Forelimb muscle (tissue), 1 donor: ENCODE measurements at places on chromosomes 1 and 21.

DNA sequence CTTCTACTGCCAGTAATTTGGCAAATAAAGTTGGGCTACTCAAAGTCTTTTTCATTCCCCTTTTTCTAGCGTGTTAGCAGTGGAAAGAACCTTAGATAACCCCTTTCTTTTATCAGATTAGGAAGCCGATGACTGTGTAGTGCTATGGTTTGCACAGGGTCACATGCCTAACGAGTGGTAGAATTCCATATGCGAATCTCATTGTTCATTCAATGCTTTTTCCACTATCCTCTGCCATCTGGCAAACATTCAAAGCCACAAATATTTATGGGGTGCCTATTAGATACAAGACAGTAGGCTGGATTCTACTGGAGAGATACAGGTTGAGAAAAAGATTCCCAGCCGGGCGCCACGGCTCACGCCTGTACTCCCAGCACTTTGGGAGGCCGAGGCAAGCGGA is 14.9 kb upstream of the IER5 start:
- no peak for DNase-seq

- DNase-seq, result no peak
These were observed 59.8 kb upstream of the ATP1B1 start for GRCh38 chr1:169046671-169047070.

DNA sequence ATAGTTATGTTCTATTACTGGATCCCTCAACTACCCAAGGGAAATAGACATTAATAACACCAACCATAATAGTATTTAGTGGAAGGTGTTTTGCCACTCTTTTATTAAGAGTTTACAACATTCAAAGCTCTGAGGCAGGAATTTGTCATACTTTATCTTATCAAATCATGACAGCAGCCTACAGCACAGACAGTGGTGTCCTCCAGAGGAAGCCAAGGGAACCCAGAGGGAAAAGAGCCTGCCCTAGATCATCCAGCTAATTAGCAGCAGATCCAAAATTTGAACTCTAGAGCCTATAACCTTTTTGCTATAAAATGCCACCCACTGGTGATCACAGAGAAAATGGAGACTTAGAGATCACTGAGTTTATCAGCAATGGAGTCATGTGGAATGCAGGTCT is 18.2 kb downstream of the VAV3 start:
- DNase-seq, result no peak

DNA sequence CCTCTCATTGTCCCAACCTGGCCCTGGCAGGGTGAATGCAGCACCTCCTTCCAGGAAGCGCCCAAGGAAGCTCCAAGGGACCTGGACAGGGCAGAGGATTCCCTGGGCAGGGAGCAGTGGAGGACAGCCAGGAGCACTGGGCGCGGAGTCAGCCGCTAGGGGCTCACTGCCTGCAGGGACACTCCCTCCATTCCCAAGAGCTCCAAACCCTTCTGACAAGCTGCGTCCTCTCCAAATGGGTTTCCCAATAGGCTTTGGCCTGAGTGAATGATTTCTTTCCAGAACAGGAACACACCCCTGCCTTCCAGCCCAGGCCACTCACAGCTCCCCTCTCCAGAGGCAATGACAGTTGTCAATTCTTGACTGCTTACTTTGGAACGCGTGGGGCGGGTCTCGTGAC is 128.5 kb upstream of the EDN2 start:
- DNase-seq, result no peak

GRCh38 chr21:28339403-28339802 is 653.3 kb downstream of the LTN1 start:
- no peak for DNase-seq

- DNase-seq, result no peak
These were observed 111.6 kb upstream of the PDE4B start for GRCh38 chr1:65681096-65681495.

DNA sequence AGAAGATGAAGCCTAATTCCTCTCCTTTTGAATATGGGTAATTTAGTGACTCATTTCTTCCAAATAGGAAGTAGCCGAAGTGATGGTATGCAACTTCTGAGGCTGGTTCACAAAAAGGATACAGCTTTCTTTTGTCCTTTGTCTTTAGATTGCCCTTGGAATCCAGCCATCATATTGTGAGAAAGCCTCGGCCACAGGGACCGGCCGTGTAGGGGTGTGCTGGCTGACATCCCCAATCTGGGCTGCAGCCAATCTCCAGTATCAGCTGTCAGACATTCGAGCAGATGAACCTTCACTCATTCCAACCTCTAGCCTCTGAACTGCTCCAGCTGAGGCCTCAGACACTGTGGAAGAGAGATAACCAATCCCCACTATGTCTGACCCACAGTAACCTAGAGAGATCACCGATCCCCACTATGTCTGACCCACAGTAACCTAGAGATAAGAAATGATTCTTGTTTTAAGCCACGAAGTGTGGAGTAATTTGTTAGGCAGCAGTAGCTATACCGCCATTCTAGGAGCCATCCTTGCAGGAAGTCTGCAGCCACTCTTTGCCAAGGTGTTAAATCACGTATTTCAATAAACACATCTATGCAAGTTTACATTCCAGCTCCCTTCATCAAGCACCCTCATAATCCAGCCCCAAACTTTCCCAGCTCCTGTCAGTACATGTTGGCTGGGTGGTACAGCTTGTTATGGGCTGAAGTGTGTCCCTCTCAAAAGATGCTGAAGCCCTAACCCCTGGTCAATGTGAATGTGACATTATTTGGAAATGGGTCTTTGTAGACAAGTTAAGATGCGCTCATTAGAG is 2.9 kb upstream of the DIP2A start:
- no peak for DNase-seq

- no peak for DNase-seq
These were observed 31.0 kb downstream of the AZIN2 start for GRCh38 chr1:33111965-33112364.

GRCh38 chr1:29761159-29761928 is 525.0 kb downstream of the PTPRU start:
- no peak for DNase-seq

DNA sequence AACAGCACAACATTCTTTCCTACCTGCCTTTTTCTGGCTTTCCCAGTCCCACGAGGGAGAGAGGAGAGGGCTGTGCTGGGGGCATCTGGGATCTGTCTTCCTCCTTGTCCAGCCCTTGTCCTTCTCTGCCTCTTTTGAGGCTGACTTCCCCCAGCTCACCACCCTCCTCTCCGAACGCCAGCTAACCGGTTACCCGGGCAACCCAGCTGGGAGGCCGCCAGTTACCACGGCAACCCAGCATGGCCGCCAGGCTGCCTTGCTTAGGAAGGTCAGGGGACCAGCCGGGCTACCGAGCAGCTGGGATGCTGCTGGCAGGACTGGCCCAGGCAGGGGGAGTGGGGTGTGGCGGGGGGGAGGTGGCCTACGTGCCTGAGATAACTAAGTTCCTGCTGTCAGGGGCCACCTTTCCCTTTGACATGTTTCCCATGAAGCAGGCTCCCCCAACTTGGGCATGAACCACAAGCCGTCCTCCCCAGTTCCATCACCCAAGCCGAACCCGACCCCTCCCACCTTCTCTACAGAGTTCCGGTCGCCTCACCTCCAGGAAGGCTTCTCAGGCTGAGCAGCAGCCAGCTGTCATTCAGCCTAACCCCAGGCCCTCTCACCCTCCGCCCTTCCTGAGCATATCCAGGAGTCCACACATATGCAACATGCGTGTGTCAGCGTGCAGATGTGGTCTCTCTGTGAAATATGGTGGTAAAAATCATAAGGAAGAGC is 8.7 kb downstream of the PLEKHA6 start:
- no peak for DNase-seq

DNA sequence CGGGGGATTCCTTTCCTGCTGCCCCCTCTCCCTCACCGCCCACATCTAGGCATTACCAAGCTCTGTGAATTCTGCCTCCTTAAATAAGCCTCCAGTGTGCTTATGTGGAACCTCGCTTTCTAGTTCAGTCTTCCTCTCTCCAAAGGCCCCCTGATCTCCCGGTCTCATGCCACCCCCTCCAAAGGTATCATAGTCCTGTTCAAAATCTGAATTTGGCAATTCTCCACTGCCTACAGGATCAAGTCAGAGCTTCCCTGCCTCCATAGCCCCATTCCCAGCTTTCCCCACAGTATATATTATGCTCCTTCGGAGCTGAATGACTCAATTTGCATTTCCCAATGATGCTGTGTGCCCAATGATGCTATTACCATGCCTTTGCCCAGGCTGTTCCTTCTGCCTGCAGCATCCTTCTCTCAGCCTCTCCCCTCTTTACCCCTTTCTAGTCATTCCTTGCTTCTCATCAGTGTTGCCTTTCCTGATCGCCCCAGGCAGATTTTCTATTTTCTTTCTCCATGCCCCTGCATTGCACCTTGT is 1.7 kb downstream of the AZIN2 start:
- DNase-seq, result no peak

DNA sequence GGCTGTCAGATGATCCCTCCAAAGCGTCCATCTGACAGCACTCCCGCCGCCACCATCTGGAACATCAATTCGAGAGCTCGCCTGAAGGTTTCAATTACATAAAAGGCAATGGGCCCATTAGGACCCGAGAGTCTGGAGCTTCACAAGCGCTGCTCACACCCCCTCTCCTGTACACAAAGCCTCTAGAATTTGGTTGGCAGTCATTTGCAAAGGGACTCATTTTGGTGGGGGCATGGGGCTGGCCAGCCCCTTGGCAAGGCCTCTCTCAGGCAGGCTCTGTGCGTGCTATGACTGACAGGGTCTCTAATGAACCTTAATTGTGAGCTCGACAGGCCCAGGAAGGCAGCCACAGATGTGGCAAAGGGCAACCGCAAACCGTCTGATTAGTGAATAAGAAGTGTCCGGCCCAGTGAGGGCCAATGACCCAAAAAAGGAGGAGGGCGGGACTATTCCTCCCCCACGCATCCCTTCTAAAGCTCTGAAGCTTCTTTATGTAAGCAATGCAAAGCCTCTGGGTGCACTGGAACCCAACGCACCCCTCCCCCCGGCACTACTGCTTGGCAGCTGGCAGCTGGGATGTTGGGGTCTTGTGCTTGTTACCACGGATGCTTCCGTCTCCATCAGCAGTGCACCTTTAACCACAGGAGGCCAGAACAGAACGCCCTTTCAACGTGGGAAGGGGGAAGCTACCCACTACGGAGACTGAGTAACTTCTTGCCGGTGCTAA is 79.4 kb downstream of the CAPZB start:
- no peak for DNase-seq

DNA sequence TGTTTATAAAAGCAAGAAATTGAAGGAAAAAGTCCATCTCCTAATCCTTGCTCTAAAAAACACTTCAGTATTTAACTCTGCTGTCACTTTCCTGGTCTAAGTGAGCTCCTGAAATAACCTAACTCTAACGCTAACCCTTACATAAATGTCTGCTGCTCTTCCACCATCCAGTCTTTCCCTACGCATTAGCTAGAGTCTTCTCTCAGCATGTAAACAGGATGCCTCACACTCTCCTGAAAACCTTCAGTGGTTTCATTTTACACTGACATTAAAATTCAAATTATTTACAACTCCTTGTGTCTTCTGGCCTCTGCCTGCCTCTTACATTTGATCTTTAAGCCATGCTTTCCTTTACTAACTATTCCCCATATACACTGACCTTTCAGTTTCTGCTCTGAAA is 697.6 kb upstream of the CXADR start:
- DNase-seq, result no peak

DNA sequence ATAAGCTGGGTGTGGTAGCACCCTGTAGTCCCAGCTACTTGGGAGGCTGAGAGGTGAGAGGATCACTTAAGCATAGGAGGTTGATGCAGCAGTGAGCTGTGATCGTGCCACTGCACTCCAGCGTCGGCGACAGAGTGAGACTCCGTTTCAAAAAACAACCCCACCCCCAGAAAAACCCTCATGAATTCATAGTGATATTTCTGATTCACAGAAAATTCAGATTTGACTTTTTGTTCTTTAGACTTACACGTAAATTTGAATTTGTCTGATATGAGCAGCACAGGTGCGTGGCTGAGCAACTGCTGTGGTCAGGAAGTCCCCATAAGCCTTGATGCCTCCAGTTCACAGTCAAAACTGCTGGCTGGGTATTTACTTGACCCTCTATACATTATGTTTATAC is 10.0 kb upstream of the MORC3 start:
- no peak for DNase-seq

- no peak for DNase-seq
These were observed 17.9 kb upstream of the DYRK1A start for GRCh38 chr21:37348664-37349063.

DNA sequence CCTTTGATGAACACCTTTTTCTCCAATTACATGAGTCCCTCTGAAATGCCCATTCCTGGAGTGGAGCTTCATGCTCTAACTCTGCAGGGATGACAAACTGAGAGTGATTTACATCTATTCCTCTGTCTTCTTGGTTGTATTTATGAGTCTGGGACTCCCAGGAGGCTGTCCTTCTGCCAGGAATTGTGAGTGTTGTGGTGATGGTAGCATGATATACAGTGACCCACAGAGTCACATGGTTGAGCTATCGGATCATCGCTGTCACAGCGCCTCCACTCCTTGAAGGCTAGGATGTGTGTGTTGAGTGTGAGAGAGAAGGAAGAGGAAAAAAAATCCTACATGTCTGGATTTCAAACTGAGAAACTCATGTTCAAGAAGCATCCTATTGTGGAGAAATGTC is 163.4 kb upstream of the CACNA1E start:
- DNase-seq, result no peak

- DNase-seq, result no peak
These were observed 7.3 kb downstream of the KIAA2013 start for GRCh38 chr1:11918799-11919519.
